Ureter (tissue), 1 donor: ENCODE measurements at places on chromosomes 5 and 9.
A peak's percentile ranks its signal among the peaks of the same experiment; 100 is the strongest.

- no peak for DNase-seq
These were observed 1.8 kb upstream of the EGR1 start for GRCh38 chr5:138463419-138464007.

DNA sequence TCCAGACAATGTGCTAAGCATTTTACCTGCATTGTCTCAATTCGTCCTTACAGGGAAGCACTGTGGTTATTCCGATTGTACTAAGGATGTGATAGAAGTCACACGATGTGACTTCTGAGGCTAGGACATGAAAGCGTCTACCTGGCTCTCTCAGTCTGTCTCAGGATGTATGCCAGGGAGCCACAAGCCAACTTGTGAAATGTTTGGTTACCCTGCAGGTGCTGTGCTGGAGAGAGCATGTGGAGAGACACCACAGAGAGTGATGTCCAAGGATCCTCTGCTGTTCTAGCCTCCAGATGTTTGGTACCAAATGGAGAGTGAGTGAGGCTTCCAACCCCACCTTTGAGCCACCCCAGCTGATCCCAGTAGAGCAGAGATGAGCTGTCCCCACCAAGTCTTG lies 120.1 kb upstream of the IL12B start:
- DNase-seq: no peak

GRCh38 chr9:11275158-11275695 lies 662.4 kb upstream of the PTPRD start:
- no peak for DNase-seq

DNA sequence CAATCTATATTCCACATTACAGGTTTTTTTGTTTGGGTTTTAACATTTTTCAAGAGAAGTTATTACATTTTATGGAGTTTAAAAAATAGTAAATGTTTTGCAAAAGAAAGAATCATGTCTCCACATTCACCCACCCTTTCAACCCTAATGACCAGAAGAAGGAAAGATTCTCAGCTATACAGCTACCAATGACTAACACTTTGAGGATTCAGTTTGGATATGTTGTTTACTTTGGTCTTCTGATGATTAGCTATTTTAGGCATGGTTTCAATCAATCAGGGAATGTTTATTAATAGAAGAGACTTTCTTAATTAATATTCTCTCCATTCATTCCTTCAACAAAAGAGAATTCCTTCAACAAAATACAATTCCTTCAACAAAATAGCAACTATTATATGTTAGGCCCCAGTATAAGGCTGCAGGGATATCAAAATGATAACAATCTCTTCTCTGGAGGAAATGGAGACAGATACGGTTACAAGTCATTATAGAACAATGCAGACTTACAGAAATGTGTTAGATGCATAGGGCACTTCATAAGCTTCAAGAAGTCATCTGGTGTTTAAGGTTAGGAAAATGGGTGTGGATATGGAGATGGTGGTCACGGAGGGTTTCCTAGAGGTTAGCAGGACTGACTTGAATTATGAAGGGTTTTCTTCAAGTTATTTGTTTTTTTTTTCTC lies 9.3 kb upstream of the NR3C1 start:
- DNase-seq: no peak

- no peak for DNase-seq
These were observed 53.4 kb downstream of the PUM3 start for GRCh38 chr9:2790466-2790865.

DNA sequence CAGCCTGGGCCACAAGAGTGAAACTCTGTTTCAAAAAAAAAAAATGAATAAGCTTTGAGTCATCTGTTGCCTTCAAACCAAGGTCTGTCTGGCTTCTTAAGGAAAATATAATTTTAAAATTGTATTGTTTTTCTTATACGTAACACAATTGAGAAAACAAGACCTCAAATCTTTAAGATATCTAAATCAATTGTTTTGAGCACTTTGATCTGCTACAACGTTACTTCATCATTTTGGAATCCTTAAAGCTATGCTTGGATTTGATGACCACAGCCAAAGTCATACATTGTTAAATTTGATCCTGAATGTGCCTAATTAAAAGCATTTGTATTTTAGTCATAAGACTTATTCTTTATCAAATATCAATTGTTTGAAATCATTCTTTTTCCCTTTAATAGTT lies 37.7 kb upstream of the VCAN start:
- no peak for DNase-seq

- no peak for DNase-seq
These were observed 109.7 kb upstream of the LHFPL2 start for GRCh38 chr5:78758169-78758839.

- no peak for DNase-seq
These were observed 122.5 kb upstream of the SLC44A1 start for GRCh38 chr9:105121861-105122430.

DNA sequence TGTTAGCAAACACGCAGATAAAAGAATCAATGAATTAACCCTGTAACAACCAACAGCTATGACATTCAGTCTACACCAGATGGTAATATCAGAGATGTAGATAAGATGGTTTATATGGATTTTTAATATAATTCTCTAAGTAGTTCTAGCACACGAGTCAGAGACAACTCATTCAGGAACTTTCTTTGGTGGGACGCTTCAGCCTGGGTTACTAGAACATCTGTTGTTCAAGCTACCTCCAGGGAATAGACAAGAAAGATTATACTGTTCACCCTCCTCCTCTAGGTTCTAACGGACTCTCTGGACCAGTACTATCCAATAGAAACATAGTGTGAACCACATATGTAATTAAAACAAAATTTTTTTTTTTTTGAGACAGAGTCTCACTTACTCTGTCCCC lies 73.8 kb downstream of the RAPGEF1 start:
- DNase-seq: no peak

DNA sequence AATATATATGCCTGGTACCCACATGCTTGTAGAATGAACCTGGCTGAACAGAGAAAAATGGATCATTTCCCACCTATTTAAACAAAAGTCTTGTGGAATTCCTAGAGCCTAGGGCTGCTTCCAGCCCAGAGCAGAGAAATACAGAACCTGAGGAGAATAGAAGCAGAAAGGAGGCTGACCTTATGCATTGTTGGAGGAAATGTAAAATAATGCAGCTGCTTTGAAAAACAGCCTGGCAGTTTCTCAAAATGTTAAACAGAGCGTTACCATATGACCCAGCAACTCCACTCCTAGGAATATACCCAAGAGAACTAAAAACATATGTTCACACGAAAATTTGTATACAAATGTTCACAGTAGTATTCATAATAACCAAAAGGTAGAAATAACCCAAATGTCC lies 15.1 kb downstream of the MAPKAP1 start:
- no peak for DNase-seq

- DNase-seq: no peak
These were observed 217.0 kb downstream of the TMEM38B start for GRCh38 chr9:105911104-105911911.

GRCh38 chr5:8317335-8317734 lies 448.4 kb downstream of the MTRR start:
- DNase-seq: no peak

DNA sequence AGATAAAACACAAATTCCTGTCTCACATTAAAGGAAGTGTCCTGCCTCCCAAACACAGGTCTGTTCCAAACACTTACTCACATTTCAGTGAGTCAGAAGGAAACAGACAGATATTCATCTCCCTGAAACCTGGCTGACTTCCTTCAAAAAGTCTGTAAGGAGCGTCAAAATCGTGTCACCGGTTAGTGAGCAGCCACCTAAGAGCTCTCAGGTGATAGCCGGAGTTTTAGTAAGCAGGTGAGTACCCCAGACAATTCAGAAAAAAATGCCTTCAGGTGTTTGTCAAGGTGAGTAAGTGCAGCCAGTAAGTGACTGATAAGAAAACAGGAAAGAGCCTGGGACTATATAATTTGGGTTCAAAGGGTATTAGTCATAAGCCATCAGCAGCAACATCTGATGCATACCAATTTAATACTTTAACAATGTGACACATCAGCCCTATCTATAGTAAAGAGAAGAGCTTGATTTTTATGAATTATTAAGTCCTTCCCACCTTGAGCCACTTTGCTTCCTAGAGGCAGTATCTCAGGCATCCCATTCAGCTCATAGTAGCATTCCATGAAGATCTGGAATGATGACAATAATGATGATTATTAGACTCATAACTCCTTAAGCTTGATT lies 1.3 kb upstream of the ITGA2 start:
- DNase-seq: peak; percentile 48

DNA sequence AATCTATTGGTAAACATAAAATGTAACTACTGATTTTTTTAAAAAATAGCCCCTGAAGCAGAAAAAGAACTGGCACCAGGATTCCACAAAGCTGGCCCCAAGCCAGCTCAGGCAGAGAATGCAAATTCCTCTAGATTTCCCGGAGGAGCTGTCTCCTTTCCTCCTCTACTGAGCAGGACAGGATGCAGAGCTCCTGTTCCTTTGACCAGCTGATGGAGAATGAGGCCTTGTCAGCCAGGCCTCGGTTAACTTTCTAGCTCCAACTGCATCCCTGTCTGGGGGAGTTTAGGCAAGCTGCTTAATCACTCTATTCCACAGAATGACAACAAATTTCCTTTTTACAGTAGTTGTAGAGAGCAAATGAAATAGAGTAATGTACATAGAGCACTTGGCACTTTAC lies 155.5 kb downstream of the GNAQ start:
- DNase-seq: no peak

GRCh38 chr5:60483050-60483449 lies 216.9 kb downstream of the DEPDC1B start:
- no peak for DNase-seq

GRCh38 chr9:16543225-16543624 lies 327.2 kb downstream of the BNC2 start:
- no peak for DNase-seq

DNA sequence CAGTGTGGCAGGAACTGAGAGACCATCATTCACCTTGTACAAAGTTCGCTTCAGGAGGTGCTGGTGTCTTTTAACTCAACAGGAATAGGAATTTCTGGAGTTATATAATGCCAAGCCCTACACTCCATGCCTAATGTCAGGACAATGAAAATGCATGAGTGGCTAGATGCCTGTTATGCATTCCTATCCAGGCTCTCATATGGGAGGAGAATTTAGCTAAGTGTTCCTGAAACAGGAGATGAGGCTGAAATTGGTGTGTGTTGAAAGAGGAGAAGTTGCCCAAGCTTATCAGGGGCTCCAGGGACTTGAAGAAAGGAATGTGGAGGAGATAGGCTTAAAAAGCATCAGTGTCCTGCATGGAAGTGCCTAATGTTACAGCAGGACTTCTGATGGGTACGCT lies 26.8 kb upstream of the PRUNE2 start:
- DNase-seq: no peak

GRCh38 chr9:134321946-134322741 lies 4.1 kb upstream of the RXRA start:
- no peak for DNase-seq

GRCh38 chr9:109574061-109574882 lies 76.2 kb upstream of the PTPN3 start:
- peak; percentile 58 for DNase-seq

GRCh38 chr5:32090755-32091128 lies 83.4 kb downstream of the GOLPH3 start:
- no peak for DNase-seq

DNA sequence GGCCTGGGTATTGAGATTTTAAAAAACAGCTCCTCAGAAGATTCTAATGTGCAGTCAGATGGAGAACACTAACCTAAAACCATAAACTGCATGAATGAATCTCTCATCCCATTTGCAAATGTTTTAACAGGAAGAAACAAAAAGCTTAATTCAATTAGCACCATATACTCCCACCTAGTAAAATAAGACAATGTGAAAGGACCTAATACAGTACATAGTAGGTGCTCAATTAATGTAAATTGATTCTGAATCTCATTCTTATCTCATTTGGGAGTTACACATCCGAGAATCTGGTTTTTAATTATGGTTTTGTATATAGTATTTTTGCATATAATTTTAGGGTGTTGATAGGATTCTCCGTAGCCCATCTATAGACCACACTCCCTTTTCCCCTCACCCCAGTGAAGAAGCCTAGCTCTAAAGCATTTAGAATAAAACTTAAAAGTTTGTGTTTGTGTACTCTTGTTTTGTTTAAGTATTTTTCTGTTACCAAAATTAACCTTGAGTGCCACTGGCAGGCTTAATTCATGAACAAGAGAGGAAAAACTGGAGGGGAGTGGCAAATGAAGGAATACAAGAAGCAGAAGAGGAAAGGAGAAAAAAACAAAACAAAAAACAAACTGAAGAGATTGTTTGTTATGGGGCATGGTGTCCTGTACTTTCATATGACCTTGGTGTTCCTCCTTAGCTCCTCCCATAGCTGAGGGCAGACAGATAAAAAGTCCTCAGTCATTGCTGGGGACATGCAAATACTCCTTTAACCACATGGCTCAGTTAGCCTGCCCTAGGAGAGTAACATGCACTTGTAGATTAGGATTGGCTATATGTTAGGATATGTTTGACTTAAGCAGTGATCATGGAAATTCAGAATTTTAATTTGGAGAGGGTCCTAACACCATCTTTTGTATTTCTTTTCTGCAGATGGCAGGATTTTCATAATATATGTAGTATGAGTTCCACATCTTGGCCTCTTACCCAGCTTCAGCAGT lies 1.2 kb downstream of the RNF14 start:
- DNase-seq: no peak

GRCh38 chr9:100425758-100426157 lies 1.2 kb upstream of the MSANTD3 start:
- DNase-seq: no peak

DNA sequence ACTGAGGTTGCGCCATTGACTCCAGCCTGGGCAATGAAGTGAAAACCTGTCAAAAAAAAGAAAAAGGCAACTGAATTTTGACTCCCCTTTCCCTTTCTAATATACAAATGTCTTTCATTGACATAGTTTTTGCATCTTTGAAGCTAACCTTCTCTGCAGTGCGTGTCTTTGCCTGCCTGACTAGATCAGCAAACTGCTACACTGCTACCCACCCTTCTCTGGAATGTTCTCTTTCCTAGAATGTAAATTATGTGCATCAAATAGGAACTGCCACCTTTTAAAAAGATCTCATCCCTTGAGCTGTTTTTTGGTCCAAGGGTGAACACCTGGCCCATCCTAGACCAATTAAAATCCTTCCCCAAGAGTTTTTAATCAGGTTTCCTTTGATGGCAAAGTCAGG lies 127.6 kb downstream of the SLC28A3 start:
- DNase-seq: no peak

DNA sequence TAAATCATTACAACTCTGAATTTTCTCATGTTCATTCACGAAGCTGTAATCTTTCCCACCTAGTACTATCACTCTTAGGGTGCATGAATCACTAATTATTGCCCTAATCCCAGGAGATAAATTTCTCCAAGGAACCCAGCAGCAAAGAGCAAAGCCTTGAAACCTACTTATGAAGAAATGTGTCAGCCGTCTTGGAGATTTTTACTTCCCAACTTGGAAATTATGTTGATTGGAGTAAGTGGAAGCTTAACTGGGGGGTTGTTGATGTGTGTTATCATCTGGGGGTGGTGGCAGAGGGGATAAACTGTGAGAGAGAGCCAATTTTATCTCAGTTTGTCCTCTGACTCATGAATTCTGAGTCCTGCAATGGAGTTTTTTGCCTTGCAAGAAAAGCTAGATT lies 440.5 kb upstream of the WWC1 start:
- no peak for DNase-seq
